Ureter (tissue), 1 donor: ENCODE measurements at places on chromosomes 2 and 18. TPM values are rescaled to one million over a fixed set of nuclear protein-coding genes. Genes with fewer than 3 reads are reported as not detected.

DNA sequence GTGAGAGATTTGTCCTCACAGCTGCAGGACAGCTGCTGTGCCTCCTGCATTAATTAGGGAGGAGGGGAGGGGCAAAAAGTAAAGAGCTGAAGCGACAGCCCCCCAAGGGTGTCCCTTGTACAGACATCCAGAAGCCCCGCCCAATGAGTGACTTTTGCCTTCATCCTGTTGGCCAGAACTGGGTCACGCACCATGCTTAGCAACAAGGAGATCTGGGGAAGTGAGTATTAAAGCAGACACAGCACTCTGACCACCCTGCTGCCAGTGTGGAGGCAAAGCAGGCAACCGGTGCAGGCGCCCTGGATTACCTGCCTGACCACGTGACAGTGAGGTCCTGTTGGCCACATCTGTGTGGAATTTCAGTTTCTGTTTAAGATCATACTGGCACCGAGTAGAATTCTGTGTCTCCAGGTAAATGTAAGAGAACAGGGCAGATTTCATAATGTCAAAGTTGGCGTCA lies 21.5 kb upstream of the BIN1 start:
- peak; percentile 71 for DNase-seq

GRCh38 chr2:154589514-154589913 lies 109.0 kb upstream of the KCNJ3 start:
- DNase-seq = no peak

DNA sequence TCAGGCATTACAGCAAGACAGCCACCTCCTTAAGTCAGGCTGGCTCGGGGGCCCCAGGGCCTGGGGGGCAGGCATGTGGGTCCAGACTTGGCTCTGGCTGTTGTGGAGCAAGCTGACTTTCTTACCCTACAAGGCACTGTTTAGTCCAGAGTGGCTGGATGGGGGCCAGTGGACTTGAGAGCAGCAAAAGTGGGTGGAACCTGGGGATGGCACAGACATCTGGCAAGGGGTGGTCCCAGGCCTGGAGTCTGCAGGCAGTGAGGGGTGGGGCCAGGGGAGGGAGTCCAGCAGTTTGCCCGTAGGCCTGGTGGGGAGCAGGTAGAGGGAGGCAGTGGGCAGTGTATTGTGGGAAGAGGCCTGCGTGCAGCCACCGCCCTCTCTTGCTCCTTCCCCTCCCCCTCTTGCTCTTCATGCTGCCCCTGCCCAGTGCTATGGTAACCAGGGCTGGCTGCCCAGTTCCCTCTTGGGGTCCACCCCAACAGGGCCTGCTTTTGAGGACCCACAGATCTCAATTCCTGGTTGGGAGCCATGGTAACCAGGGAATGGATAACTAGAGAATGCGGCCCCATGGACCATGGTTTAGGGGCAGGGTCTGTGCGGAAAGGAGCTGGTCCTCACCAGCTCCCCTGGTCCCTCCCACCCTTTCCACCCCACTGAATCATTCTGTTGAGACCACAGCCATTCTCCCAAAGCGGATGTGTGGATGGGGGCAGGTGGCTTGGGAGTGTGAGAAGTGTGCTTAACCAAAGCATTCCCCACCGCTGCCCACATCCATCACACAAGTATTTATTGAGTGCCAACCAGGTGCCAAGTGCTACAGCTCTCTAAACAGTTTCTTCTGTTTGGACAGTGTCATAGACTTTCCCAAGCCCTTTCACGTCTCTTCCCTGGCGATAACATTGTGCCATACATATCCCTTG lies 19.3 kb downstream of the SPEG start:
- peak; percentile 88 for DNase-seq

- DNase-seq = no peak
Observed at GRCh38 chr2:84519332-84519957, 3.1 kb downstream of the DNAH6 start.

- no peak for DNase-seq
Observed at GRCh38 chr2:11507517-11507916, 26.3 kb upstream of the GREB1 start.

DNA sequence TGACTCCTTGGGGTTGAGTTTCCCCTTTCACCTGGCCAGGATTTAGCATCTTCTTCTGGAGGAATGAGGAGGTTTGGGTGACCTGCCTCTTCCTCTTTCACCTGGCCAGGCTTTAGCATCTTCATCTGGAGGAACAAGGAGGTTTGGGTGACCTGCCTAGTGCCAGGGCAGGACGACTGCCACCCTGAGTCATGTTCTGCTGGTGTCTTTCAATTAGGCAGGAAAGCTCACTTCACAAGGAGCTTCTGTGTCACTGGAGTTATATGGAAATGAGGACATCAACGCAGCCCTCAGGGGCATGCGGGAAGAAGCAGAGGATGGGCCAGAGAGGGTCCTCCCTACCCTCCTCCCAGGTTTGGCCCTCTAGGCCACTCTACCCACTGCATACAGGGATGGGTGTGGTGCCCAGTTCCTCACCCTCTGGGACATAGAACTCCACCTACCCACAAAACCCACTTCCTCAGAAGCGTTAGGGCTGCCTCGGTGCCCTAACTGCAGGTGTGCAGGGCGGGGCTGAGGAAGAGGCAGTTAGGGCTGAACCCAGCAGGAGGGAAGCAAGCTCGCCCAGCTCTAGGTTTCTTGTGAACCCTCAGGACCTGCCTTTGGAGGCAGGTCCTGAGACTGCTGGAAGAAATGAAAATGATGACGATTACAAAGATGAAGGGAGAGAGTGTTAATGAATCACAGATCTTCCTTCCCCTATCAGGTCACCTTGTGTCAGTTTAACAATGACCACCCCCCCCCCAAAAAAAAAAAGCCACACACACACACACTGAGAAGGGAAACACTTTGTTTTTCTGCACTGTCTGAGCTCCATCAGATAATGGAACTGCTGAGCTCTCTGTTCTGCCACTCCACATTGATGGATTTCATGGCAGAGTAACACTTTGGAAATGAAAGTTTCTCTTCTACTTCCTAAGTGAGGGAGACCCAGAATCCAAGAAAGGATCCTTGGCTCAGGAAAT lies 71.0 kb downstream of the ARL4C start:
- no peak for DNase-seq

GRCh38 chr2:163646687-163647086 lies 89.1 kb downstream of the FIGN start:
- no peak for DNase-seq

GRCh38 chr2:101717071-101717845 lies 19.8 kb downstream of the MAP4K4 start:
- no peak for DNase-seq

DNA sequence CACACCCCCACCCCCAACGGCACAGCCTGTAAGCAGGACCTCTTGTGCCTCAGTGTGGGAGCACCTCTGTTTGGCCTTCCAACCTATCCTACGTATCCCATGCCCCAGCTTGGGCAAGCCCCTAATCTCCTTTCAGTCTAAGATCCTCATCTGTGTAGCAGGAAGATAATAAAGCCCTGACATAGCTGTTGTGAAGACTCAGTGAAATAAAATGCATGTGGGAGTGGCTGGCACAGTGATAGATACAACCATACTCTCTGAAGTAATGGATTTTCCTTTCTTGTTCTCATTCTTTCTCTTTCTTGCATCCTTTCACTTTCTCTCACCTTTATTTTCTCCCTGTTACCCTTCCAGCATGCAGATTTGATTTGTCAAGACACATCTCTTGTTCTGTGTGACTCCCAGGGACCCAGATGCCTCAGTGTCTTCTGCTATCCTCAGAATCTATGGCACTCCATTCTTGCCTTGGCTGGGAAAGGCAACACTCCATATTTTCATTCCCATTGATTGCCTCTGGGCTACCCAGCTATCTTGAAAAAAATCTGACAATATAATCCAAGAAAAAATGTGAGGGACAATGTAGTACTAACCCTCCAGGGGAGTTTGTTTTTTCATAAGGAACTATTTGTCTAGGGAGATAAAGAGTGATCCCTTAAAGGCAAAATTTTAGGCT lies 207.2 kb upstream of the SETBP1 start:
- DNase-seq = no peak

- no peak for DNase-seq
Observed at GRCh38 chr2:241577413-241578122, 19.0 kb downstream of the BOK start.

DNA sequence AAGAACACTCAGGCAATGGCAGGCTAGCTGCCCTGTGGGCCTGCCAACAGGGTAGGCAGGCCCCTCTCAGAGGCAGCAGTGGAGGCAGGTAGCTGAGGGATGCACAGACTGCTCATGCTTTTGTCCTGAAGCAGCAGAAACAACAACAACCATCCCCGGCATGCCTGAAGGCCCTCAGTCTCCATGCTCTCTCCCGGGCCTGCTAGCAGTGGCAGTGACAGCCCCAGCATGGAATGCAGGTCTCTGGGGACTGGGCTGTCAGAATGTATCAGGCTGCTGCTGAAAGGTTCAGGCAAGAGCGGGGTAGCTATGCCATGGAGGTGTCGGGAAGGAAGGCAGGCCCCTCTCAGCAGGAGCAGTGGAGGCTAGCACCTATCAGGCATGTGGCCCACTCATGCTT lies 209.8 kb downstream of the KCNJ3 start:
- no peak for DNase-seq

DNA sequence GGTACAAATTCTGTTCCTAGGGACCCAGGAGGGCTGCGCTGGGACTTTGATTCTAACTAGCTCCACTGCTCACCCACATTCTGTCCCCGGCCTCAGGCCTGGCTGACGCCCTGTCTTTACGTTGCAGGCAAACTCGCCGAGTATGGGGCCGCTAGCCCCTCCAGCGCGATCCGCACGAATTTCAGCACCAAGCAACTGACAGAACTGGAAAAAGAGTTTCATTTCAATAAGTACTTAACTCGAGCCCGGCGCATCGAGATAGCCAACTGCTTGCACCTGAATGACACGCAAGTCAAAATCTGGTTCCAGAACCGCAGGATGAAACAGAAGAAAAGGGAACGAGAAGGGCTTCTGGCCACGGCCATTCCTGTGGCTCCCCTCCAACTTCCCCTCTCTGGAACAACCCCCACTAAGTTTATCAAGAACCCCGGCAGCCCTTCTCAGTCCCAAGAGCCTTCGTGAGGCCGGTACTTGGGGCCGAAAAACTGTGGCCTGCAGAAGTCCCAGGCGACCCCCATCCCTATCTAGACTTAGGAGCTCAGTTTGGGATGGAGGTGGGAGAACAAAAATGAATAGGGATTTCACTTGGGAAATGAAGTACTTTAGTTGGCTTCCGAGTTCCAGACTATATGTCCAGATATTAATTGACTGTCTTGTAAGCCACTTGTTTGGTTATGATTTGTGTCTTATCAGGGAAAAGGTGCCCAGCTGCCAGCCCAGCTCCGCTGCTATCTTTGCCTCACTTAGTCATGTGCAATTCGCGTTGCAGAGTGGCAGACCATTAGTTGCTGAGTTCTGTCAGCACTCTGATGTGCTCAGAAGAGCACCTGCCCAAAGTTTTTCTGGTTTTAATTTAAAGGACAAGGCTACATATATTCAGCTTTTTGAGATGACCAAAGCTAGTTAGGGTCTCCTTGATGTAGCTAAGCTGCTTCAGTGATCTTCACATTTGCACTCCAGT lies 1.5 kb downstream of the HOXD1 start:
- no peak for DNase-seq

DNA sequence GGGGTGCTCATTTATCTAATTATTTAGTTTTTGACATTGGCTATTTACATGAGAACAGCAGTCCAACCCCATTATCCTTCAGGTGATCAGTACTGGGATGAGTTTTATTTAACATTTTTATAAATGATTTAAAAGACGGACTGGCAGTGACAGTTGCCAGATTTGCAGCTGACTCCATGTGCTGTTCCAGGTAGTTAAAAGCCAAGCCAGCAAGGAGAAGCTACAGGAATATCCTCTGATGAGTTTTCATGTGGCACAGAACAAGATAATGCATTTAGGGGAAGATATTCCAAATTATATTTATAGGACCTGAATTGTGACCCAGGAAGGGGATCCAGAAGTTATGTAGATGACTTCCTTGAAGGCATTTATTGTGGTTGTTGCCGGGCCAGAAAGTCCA lies 210.0 kb downstream of the MCFD2 start:
- no peak for DNase-seq

DNA sequence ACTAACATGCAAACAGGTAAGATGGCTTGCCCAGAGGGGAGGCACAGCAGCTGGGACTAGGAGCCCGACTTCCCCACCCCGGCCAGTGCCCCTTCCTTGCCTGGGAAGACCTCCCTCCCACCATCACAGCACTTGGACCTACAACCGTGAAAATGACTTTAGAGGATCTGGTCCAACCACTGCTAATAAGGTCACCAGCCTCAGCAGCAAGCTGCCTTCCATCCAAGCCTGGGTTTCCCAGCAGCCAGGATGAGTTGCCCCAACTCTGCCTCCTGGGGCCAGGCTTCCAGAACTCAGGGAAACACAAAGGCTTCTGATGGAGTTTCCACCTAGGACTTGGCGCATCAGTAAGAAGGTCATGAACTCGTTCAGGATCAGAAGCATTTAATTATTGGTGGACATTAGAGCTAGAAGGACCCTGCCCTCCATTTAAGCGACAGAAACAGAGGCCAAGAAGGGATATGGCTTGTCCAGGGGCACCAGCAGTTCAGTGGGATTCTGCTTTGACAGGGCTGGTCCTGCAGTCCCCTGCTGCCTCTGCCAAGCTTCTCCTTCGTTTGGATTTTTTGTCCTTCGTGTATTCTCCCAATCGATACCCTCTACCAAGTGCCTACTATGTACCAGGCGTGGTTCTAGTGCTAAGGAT lies 403.0 kb upstream of the ID2 start:
- no peak for DNase-seq

GRCh38 chr18:22813648-22814328 lies 119.3 kb upstream of the RBBP8 start:
- no peak for DNase-seq

DNA sequence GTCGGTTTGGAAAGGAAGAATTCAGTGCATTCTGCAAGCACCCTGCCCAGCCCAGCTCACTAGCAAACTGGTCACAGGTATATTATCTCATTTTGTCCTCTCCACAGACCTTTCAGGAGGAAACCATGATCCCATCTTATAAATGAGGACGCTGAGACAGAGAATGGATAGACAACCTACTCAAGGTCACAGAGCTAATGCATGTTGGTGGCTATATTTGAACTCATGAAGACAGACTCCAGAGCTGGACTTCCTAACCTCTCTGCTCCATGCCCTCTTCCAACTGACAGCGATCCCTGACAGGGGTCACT lies 29.5 kb downstream of the SERPINB5 start:
- no peak for DNase-seq

DNA sequence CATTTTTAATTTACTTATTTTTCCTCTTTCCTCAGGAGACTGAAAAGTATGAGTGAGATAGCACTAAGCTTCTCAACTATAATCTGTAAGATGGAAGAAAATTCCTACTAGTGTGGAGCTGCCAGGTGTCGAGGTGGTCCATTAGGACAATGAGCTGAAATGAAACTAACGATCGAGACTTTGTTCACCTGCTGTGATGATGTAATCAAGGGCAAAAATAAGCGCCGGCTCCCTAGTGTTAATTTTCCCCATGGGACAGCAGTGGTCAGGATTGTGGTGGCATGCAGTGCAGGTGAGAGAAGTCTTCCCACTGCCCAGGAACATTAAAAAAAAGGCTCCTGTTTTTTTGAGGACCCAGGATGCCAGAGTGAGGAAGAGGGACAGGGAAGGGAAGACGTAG lies 859.1 kb upstream of the GCFC2 start:
- no peak for DNase-seq

Gene KCNS3
- total RNA-seq = 20.3 TPM

Gene IL36RN
- not detected for total RNA-seq

Gene MROH2A
- total RNA-seq = 9.3 TPM

Gene SIX3
- not detected for total RNA-seq

Gene RUFY4
- 5.6 TPM for total RNA-seq

Gene OSBPL1A
- total RNA-seq = 40.4 TPM

Gene ABCB11
- 0.18 TPM for total RNA-seq

Gene PARD3B
- total RNA-seq = 31.4 TPM

Gene LDAH
- total RNA-seq = 42.5 TPM
